ENCODE measurements at places on chromosomes 7 and 10.

- DNase-seq: no peak
These were observed 30.8 kb upstream of the FXYD4 start for GRCh38 chr10:43340619-43341018.

- no peak for DNase-seq
These were observed 368.9 kb downstream of the RPS24 start for GRCh38 chr10:78402591-78402990.

GRCh38 chr10:95125582-95125981 lies 56.3 kb upstream of the CYP2C8 start:
- no peak for DNase-seq

- no peak for DNase-seq
These were observed 2.0 kb downstream of the AGAP3 start for GRCh38 chr7:151088019-151088855.

- no peak for DNase-seq
These were observed 656.9 kb downstream of the CNTNAP2 start for GRCh38 chr7:146773506-146773905.

All from activated T-cell treated with anti-CD3 and anti-CD28 coated beads for 1 hour (primary cell).